Fibroblast of lung (primary cell): ENCODE measurements at places on chromosomes 13 and 19. TPM values are rescaled to one million over a fixed set of nuclear protein-coding genes. Genes with fewer than 3 reads are reported as not detected.
A peak's percentile ranks its signal among the peaks of the same experiment; 100 is the strongest.

GRCh38 chr19:35355791-35356460 is 2.3 kb upstream of the FFAR3 start:
- peak; percentile 54 for DNase-seq

GRCh38 chr13:51557438-51557837 is 26.8 kb upstream of the WDFY2 start:
- no peak for DNase-seq

DNA sequence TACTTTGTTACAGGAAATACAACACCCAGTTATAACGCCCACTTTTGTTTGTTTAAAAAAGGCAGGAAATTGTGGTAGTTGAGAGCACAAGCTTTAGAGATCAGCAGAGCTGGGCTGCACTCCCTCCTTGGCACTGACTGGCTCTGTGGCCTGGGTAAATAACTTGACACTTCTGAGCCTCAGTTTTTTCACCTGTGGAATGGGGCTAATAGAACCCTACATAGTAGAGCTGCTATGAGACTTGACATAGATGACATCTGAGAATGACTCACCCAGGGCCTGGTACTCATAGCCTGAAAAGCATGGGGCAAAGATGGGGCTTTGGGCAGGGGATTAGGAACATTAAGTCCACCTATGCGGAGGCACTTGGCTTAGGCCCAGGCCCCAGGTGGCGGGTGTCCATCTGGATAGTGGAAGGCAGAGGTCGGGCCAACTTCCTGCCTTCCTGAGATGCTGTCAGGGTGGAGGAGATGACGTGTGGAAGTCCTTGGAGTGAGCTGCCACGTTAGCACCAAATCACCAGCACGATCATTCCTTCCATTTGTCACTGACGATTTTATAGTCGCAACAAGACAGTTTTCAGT is 159.1 kb downstream of the KATNAL1 start:
- no peak for DNase-seq

- DNase-seq, result no peak
Measured at GRCh38 chr13:52669677-52670076, 17.0 kb downstream of the SUGT1 start.

- no peak for DNase-seq
Measured at GRCh38 chr13:102678339-102679107, 16.3 kb downstream of the METTL21C start.

- DNase-seq, result no peak
Measured at GRCh38 chr13:114066956-114067355, 65.5 kb downstream of the RASA3 start.

DNA sequence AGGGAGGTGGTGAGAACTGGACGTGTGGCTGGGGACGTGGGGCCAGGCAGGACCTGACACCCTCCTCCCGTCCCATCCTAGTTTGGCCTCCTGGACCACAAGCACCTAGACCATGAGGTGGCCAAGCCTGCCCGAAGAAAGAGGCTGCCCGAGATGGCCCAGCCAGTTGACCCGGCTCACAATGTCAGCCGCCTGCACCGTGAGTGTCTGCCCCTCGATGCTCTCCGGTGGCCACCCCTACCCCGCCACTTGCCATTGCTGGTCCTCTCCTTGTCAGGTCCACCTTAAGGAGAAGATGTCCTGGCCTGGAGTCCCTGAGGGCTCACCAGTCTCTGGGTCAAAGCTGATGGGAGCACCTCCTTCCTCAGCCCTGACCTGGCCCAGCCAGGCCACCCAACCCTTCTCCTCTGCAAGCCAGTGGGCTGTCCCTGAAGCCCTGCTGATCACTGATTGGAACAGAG is 2.2 kb downstream of the ANGPTL4 start:
- no peak for DNase-seq

DNA sequence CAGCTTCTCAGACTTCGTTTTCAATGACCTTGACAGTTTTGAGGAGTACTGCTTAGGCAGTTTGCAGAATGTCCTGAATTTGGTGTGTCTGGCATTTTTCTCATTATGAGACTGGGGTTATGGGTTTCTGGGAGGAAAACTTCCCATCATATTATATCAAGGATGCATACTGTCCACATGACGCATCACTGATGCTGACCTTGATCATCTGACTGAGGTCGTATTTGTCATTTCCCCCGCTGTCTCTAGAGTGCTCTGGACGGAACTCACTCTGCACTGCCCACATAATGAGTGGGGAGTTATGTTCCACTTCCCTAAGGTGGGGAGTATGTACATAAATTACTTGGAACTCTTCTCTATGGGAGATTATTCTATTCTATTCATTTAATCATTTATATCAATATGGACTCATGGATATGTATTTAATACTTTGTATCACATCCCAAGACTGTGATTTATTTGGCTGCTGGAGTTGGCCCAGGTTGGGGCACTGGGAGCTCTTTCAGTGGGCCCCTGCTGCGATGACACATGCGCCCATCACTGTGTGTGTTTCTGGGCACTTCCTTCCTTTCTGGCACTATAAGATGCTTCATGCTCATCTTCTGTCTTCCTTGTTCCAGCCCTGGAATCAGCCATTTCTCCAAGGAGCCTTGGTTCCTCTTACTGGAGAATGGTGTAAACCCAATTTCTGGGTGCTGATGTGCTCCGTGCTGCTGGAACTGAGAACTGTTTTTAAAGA is 138.6 kb downstream of the MIPEP start:
- no peak for DNase-seq

- no peak for DNase-seq
Measured at GRCh38 chr13:36026531-36026930, 104.7 kb downstream of the DCLK1 start.

GRCh38 chr13:95354680-95355487 is 53.6 kb upstream of the ABCC4 start:
- DNase-seq, result peak; percentile 12

GRCh38 chr19:795691-796581 is 1.3 kb upstream of the PTBP1 start:
- no peak for DNase-seq

DNA sequence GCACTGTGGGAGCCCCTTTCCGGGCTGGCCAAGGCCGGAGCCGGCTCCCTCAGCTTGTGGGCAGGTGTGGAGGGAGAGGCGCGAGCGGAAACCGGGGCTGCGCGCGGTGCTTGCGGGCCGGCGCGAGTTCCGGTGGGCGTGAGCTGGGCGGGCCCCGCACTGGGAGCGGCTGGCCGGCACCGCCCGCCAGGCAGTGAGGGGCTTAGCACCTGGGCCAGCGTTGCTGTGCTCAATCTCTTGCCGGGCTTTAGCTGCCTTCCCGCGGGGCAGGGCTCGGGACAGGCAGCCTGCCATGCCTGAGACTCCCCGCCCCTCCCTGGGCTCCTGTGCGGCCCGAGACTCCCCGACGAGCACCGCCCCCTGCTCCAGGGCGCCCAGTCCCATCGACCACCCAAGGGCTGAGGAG is 405.2 kb upstream of the PRR20A start:
- DNase-seq, result no peak

- no peak for DNase-seq
Measured at GRCh38 chr19:32450217-32450616, 44.6 kb downstream of the DPY19L3 start.

- DNase-seq, result peak; percentile 50
Measured at GRCh38 chr13:48624858-48625257, 28.9 kb upstream of the CYSLTR2 start.

DNA sequence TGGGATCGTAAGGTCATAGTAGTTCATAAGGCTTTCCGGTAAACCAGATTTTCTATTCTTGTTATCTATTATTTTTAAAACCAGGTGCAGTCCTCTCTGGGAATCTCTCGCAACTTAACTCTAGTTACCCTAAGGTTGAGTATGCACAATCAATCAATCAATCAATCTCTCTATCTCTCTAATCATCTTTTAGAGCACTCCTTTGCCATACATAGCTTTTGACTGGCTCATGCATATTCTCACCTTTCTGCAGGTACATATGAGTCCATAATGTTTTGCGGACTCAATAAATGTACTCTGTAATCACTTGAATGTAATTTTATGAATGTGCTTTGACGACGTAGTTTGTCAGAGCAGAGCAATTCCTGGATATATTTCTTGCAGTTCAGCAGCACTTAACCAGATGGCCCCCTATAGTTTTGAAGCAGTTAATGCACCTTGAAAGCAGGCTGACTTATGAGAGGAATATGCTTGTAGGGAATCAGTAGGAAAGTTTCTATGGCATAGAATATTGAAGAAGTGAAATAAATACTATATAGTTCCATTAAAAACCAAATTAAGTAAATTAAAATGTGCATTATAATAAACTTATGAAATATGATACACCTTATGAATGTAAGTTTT is 524.7 kb downstream of the GPC5 start:
- DNase-seq, result no peak

DNA sequence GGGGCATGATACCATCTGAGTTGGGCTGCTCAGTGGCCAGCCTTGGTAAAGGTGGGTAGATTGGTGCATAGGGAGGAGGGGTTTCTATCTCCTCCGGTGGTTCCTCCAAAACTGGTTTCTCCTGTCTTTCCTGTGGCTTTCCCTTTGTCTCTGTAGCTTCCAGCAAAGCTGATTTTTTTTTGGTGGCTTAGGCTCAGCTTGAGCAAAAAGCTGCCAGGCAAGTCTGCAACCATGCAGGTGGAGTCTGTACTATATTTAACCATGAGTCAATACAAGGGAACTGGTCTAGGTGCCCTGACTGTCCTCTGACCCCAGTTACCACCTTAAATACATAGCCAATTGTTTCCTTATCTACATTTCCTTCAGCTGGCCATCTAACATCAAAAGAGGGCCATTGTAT is 64.0 kb upstream of the ZNF681 start:
- no peak for DNase-seq

DNA sequence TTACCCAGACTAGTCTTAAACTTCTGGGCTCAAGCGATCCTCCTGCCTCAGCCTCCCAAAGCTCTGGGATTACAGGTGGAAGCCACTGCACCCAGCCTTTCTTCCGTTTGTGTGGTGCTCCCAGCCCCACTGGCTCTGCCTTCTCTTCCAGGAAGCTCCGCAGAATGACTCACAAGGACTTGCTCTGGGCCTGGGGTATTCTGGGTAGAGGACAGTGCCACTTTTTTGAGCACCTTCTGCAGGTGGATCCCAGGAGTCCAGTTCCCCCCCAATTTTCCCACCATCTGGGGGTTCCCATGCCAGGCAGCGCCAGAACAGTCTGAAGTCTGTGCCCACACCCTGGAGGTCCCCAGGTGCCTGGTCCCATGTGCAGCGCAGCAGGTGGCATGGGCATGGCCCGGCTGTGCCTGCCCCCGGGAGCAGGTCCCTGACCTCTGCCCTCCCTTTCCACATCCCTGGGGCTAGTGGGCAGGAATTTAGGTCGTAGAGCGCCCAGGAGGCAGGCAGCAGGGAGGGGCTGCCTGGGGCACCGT is 1.6 kb downstream of the REEP6 start:
- peak; percentile 28 for DNase-seq

DNA sequence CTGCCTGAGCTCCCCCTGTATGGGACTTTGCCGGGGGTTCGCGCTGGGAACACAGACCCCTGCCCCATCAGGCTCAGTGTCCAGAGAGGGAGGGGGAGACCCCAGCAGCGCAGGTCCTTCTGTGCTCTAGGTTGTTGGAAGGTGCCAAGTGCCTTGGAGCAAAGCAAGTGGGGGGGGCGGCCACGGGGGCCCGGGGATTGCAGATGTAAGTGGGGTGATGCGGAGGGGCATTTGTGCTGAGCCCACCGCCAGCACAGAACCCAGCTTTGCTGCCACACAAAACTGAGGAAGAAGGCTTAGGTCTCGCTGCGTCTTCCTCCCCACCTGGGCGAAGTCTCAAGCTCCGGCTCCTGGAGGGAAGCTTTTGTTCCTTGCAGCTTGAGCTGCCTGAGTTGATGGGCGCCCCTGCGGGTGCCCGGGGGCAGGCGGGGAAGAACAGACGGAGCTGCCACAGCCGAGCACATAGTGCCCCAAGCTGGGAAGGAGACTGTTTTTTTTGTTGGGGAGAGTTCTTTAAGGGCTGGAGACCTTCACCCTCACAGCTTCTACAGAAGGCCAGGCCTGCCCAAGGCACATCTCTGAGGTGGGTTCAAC is 1.5 kb upstream of the NTN5 start:
- DNase-seq, result no peak

DNA sequence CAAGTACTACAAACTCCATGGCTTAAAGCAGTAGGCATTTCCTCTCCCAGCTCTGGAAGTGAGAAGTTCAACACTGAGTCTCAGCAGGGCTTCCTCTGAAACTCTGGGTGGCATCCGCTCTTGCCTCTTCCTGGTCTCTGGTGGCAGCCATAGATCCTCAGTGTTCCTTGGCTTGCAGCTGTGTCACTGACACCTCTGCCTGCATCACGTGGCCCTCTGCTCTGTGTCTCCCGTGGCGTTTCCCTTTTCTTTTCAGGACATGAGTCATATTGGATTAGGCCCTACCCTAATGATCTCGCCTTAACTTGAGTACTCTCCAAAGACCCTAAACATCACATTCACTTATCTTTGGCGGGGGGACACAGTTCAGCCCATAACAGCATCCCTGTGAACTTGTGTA is 466.7 kb downstream of the MYO16 start:
- no peak for DNase-seq

GRCh38 chr13:95367309-95367843 is 66.1 kb upstream of the ABCC4 start:
- no peak for DNase-seq

DNA sequence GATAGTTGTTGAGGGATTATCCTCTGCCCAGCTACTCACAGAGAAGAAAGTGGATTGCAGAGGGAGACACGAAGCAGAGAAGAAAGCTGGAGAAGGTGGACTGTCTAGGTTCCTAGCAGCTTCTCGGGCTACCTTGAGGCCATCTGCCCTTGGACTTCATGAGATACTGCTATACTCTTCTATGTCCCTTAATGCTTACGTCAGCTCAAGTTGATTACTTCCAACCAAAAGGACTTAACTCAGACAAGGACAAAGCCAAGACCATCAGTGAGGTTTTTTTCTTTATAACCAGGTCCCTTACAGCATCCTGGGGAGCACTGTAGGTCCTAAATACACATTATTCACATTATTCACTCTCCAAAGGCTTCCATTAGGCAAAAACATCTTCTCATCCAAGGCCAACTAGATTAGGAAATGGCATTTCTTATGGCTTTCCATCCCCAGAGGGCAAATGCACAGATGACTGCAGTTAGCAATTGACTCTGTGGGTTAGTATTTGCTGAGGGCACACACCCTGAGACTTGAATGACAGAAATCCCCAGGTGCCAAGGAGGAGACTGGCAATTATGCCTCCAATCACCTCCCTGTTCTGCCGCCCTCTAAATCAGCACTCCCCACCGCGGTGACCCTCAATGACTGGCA is 4.1 kb upstream of the UBE2L5 start:
- no peak for DNase-seq

CYP4F22 gene
- not detected in 2 replicates for total RNA-seq

RETN gene
- not detected in 2 replicates for total RNA-seq

PLA2G4C gene
- 31.9 and 39.3 TPM in 2 replicates for total RNA-seq

CGB8 gene
- not detected in 2 replicates for total RNA-seq

CYP2F1 gene
- total RNA-seq, result not detected in 2 replicates

FKBP8 gene
- 230 and 289 TPM in 2 replicates for total RNA-seq

NCCRP1 gene
- not detected in 2 replicates for total RNA-seq

CYP4F11 gene
- total RNA-seq, result not detected in 2 replicates

ACTMAP gene
- total RNA-seq, result 0.51 and 1.8 TPM in 2 replicates

ENOX1 gene
- total RNA-seq, result 4.4 and 7.6 TPM in 2 replicates

FFAR3 gene
- not detected in 2 replicates for total RNA-seq

SYNE4 gene
- under 0.01 and 0.17 TPM in 2 replicates for total RNA-seq
